ENCODE measurements at places on chromosomes 3 and 15.

- no peak for DNase-seq
These were observed 246.5 kb upstream of the CDIN1 start for GRCh38 chr15:36332896-36333295.

- DNase-seq: no peak
These were observed 424.4 kb downstream of the C3orf38 start for GRCh38 chr3:88574146-88574545.

DNA sequence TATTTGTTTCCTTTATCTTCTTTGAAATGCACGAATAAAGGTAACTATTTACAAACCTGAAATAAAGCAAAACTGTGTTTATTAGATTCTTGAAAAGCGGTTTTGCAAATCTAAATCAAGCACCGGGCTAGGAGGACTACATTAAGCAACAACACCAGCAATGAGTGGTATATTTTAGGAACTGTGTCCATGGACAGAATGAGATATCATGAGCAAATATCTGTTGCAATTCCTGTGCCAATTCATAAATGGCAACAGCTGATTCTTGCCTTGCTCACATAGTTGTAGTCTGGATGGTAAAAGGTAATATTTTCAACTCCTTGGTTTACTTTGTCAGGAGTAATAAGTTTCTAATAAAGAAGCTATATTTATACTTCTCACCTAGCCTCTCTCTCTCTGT, 403.3 kb downstream of the LPP start:
- no peak for DNase-seq

GRCh38 chr15:86010891-86011290, 68.8 kb upstream of the AGBL1 start:
- no peak for DNase-seq

GRCh38 chr15:23567921-23568320, 2.4 kb downstream of the MKRN3 start:
- DNase-seq: no peak

Data from MCF 10A (cell line).